Spleen (tissue), 13 donors: ENCODE measurements at places on chromosomes 5 and 9. TPM values are rescaled to one million over a fixed set of nuclear protein-coding genes. Genes with fewer than 3 reads are reported as not detected.
A peak's percentile ranks its signal among the peaks of the same experiment; 100 is the strongest.

DNA sequence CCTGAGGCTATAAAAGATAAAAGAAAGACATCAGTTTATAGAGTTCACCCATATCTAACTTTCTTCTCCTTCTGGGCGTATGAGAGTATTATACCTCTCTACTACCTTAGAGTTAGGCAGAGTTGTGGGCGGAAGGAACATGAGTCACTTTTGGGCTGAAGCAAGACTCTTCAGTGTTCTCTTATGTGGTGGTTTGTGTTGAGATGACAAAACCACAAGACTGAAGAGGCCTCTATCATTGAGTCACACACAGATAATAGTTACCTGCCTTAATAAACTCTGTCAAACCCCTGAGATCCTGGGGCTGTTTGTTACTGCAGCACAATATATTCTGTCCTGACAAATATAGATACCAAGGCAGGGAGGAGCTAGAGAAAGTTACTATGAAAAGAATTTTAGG lies 184.2 kb downstream of the EFNA5 start:
- no peaks in the 10 kb centered on the region for H3K27me3 ChIP-seq
- no peak for DNase-seq
- H3K27ac ChIP-seq = peak overlapping the region; percentile 52
- peaks cover 5% of the 10 kb centered on the region for H3K4me1 ChIP-seq
- no peak overlapping the region for H3K4me3 ChIP-seq

DNA sequence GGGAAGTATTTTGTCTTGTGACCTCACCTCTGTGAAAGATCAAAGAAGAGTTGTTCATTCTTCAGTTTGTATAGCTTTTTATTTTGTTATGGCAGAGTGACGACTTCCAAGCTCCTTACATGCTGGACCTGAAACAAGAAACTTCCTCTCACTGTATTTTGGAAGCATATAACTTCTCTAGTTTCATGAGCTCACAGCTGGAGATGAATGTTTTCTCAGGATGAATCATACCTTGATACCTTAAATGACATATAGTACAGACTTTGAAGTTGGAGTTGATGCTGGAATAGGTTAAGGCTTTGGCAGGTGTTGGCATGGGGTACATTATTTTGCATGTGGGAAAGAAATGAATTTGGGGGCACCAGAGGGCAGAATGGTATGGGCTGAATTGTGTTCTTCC lies 112.5 kb downstream of the SLC25A46 start:
- H3K36me3 ChIP-seq = no peaks in the 10 kb centered on the region
- DNase-seq = no peak
- no peak overlapping the region for H3K4me3 ChIP-seq
- no peaks in the 10 kb centered on the region for H3K27me3 ChIP-seq

- H3K27ac ChIP-seq = no peak overlapping the region
- H3K4me3 ChIP-seq = no peak overlapping the region
- H3K4me1 ChIP-seq = no peaks in the 10 kb centered on the region
These were observed 10.5 kb downstream of the ECM2 start for GRCh38 chr9:92525306-92525705.

DNA sequence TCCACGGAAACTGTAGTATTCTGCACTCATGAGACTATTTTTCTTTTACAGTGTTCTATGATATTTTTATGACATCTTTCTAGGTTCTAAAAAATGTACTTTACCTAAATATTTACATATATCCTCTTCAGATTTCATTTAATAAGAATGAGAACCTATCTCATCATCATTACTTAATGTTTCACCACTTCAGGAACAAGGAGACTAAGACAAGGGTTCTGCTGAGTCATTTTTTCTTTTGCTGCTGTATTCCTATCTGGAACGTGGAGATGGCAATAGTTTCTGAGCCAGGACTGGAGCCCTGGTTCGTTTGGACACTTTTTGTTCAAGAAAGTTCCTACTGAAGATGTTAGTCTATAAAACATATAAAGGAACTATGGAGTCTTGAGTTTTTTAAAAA lies 258.2 kb upstream of the MAP3K1 start:
- H3K36me3 ChIP-seq = no peaks in the 10 kb centered on the region
- no peak overlapping the region for H3K27ac ChIP-seq
- no peaks in the 10 kb centered on the region for H3K4me1 ChIP-seq
- no peak for DNase-seq
- H3K4me3 ChIP-seq = no peak overlapping the region
- H3K27me3 ChIP-seq = no peaks in the 10 kb centered on the region

DNA sequence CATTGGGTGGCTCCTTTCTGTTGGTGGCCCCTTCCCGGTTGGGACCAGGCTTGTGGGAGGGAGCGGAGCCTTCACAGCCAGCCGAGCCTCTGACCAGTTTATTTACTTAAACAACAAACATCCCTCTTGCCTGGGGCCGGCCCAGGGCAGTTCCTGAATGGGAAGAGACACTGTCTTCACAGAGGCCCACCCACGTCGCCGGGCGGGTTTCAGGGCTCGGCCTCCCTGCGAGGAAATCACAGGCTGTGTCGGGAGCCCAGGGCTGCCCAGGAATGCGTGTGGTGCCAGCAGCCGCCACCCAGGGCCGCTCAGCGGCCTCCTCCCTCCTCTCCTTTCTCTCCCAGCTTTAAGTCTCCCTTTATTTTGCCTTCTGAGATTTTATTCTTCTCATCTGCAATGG lies 132.5 kb downstream of the HSD17B3 start:
- no peaks in the 10 kb centered on the region for H3K27me3 ChIP-seq
- H3K36me3 ChIP-seq = no peaks in the 10 kb centered on the region
- peak; percentile 70 for DNase-seq
- no peak overlapping the region for H3K27ac ChIP-seq
- H3K4me1 ChIP-seq = no peaks in the 10 kb centered on the region
- H3K4me3 ChIP-seq = no peak overlapping the region

DNA sequence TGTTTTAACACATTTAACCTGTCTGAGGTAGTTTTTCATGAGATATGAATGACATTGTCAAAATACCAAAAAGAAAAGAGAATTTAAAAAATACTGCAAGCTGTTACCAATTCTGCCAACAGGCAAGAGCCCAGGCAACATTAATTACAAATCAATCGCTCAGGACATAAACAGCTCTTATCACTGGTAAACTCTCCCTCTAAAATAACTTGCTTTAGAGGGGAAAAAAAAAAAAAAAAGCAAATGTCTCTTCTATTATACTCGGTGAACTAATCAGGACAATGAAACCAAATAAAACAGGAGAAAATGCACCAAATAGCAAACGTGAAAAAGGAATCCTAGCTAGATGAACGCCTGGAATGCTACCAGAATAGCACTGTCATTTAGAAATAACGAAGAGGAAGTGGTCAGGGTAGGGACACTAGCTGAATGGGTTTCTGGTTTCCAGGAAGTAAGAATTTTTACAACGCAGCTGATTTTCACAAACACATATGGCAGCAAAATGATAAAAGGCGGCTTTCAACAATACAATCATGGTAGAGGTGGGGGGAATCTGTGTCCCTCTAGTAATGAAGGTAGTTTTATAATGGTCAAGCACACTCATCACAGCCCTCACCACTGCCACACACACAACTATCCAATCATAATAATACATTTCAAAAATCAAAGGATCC lies 94.9 kb downstream of the DENND1A start:
- no peak for DNase-seq
- H3K4me1 ChIP-seq = peaks cover 26% of the 10 kb centered on the region
- H3K36me3 ChIP-seq = no peaks in the 10 kb centered on the region
- peak overlapping the region; percentile 77 for H3K27ac ChIP-seq
- H3K4me3 ChIP-seq = peak overlapping the region; percentile 21
- H3K27me3 ChIP-seq = no peaks in the 10 kb centered on the region

DNA sequence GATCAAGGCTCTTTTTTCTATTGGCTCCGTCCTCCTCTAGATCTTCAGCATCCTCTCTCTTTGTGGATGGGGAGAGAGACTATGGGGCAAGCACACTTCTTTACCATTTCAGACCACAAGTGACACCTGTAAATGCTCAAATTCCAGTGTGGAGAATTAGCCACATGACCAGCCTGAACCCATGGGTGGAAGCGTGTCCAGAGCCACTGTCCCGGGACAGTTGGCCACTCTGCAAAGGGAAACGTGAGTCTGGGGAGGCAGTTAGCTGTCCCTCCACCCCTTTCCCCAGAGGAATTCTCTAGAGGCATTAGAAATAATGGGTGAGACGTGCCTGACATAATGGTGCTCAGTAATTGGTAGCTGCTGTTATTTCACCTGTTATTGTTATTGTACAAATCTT lies 40.9 kb downstream of the AMBP start:
- no peak overlapping the region for H3K4me3 ChIP-seq
- H3K36me3 ChIP-seq = peaks cover 42% of the 10 kb centered on the region
- H3K27ac ChIP-seq = no peak overlapping the region
- no peaks in the 10 kb centered on the region for H3K4me1 ChIP-seq
- H3K27me3 ChIP-seq = no peaks in the 10 kb centered on the region

DNA sequence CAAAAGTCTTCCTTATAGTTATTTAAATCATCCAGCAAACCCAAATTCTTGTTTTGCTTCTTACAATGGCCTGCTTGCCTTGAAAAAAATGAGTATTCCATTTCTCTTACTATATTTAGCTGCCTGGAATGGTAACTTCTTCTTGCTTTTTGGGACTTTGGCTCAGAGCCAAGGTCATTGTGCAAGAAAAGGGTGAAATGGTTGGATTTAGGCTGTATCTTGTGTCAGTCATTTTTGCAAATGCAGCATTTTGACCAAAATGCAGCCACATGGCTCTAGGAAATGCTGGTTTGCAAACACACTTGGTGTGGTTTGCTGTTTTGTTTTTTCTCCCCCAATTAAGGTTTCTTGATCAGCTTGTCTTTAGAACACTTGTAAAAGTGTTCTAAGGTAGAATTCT lies 133.3 kb upstream of the ELL2 start:
- DNase-seq = no peak
- H3K4me1 ChIP-seq = no peaks in the 10 kb centered on the region
- H3K4me3 ChIP-seq = no peak overlapping the region
- H3K27me3 ChIP-seq = no peaks in the 10 kb centered on the region
- H3K27ac ChIP-seq = no peak overlapping the region

GRCh38 chr9:70285246-70285645 lies 26.5 kb downstream of the SMC5 start:
- H3K4me1 ChIP-seq = peaks cover 15% of the 10 kb centered on the region
- peaks cover 64% of the 10 kb centered on the region for H3K36me3 ChIP-seq

GRCh38 chr9:3261484-3261883 lies 264.3 kb downstream of the RFX3 start:
- no peak overlapping the region for H3K27ac ChIP-seq
- H3K4me3 ChIP-seq = no peak overlapping the region
- DNase-seq = no peak
- peaks cover 57% of the 10 kb centered on the region for H3K36me3 ChIP-seq

GRCh38 chr5:107916731-107917725 lies 246.3 kb upstream of the EFNA5 start:
- no peak for DNase-seq
- no peaks in the 10 kb centered on the region for H3K27me3 ChIP-seq
- no peak overlapping the region for H3K4me3 ChIP-seq
- H3K27ac ChIP-seq = no peak overlapping the region
- no peaks in the 10 kb centered on the region for H3K36me3 ChIP-seq
- no peaks in the 10 kb centered on the region for H3K4me1 ChIP-seq

- H3K27me3 ChIP-seq = no peaks in the 10 kb centered on the region
- DNase-seq = no peak
- no peaks in the 10 kb centered on the region for H3K36me3 ChIP-seq
- no peak overlapping the region for H3K27ac ChIP-seq
- H3K4me1 ChIP-seq = no peaks in the 10 kb centered on the region
- no peak overlapping the region for H3K4me3 ChIP-seq
These were observed 1202.4 kb upstream of the SEMA6A start for GRCh38 chr5:117776977-117777376.

DNA sequence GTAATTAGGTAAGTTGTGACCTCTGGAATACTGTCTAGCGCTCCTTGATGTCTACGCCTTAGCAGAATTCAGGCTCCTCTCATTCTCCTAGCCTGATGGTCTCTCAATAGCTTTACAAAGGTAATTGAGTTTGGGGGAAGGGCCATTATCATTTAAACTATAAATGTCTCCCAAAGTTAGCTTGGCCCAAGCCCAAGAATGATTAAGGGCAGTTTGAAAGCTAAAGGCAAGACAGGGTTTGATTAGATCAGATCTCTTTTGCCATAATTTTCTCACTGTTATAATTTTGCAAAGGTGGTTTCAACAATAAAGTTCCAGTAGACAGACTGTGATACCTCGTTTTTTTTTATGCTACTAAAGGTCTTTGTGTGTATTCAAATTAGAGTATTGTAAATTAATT lies 3.7 kb upstream of the SLC30A5 start:
- no peak for DNase-seq
- peaks cover 4% of the 10 kb centered on the region for H3K4me1 ChIP-seq
- no peak overlapping the region for H3K4me3 ChIP-seq
- H3K27ac ChIP-seq = no peak overlapping the region
- H3K27me3 ChIP-seq = no peaks in the 10 kb centered on the region

GRCh38 chr5:175521313-175521833 lies 43.0 kb downstream of the SFXN1 start:
- H3K4me3 ChIP-seq = peak overlapping the region; percentile 30
- H3K4me1 ChIP-seq = peaks cover 19% of the 10 kb centered on the region
- H3K27ac ChIP-seq = peak overlapping the region; percentile 37
- H3K36me3 ChIP-seq = no peaks in the 10 kb centered on the region
- H3K27me3 ChIP-seq = no peaks in the 10 kb centered on the region

GRCh38 chr5:81750308-81751008 lies 439 bp downstream of the SSBP2 start:
- no peaks in the 10 kb centered on the region for H3K27me3 ChIP-seq
- H3K4me3 ChIP-seq = peak overlapping the region; percentile 96
- H3K27ac ChIP-seq = peak overlapping the region; percentile 92
- no peak for DNase-seq

DNA sequence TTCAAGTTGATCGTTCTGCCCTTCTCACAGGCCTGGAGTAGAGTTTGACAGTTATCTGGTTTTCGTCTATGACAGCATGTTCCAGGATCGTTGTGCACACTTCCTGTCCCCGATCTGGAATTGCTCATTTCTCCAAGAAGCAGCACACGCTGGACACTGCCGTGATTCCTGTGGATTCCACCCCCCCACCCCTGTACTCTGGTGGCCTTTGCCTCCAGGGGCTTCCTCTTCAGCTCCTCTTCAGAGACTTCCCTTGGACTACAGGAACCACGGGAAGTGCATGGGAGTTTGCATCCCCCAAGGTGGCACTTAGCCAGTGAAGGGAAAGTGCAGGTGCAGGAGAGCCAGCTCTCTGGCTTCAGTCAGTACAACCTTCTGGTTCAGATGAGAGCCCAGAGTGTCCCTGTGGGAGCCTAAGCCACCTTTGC lies 160.7 kb downstream of the CACNA1B start:
- no peak overlapping the region for H3K27ac ChIP-seq
- no peak for DNase-seq
- no peak overlapping the region for H3K4me3 ChIP-seq
- no peaks in the 10 kb centered on the region for H3K4me1 ChIP-seq
- no peaks in the 10 kb centered on the region for H3K27me3 ChIP-seq

GRCh38 chr5:177130211-177131018 lies 3.2 kb upstream of the NSD1 start:
- peaks cover 4% of the 10 kb centered on the region for H3K36me3 ChIP-seq
- no peaks in the 10 kb centered on the region for H3K27me3 ChIP-seq
- DNase-seq = peak; percentile 51

C9 gene
- polyA plus RNA-seq = not detected

STXBP1 gene
- 4.3 TPM for polyA plus RNA-seq

PDCD1LG2 gene
- 3.0 TPM for polyA plus RNA-seq

LSM11 gene
- polyA plus RNA-seq = 1.2 TPM

FOXD4L3 gene
- polyA plus RNA-seq = 0.13 TPM

LEAP2 gene
- polyA plus RNA-seq = 3.3 TPM

SLC2A6 gene
- polyA plus RNA-seq = 15.4 TPM

C1QTNF2 gene
- 0.24 TPM for polyA plus RNA-seq

UBE2QL1 gene
- 0.08 TPM for polyA plus RNA-seq

ISOC1 gene
- 13.0 TPM for polyA plus RNA-seq

SLC4A9 gene
- polyA plus RNA-seq = 0.03 TPM
